ENCODE measurements at places on chromosomes 4 and X.

- DNase-seq = no peak
These were observed 78.2 kb downstream of the BCOR start for GRCh38 chrX:40019541-40019940.

- no peak for DNase-seq
These were observed 50.9 kb downstream of the NAP1L5 start for GRCh38 chr4:88646528-88647280.

DNA sequence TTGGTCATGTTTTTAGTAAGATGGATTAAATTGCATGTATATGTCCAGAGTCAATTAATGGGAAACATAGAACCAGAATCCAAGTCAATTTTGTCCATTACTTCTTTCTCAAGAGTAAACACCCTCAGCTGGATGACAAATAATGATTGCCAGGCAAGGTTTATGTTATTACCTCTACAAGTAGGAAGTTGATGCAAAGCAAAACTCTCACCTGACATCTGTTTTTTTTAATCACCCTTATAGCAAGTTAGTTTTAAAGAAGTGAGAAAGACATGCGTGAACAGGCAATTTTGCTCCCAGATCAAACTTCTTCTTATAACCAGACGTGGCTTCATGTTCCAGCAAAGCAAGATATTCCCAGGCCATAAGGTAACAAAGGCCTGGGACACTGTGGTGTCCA, 348.5 kb upstream of the FTHL17 start:
- DNase-seq = no peak

DNA sequence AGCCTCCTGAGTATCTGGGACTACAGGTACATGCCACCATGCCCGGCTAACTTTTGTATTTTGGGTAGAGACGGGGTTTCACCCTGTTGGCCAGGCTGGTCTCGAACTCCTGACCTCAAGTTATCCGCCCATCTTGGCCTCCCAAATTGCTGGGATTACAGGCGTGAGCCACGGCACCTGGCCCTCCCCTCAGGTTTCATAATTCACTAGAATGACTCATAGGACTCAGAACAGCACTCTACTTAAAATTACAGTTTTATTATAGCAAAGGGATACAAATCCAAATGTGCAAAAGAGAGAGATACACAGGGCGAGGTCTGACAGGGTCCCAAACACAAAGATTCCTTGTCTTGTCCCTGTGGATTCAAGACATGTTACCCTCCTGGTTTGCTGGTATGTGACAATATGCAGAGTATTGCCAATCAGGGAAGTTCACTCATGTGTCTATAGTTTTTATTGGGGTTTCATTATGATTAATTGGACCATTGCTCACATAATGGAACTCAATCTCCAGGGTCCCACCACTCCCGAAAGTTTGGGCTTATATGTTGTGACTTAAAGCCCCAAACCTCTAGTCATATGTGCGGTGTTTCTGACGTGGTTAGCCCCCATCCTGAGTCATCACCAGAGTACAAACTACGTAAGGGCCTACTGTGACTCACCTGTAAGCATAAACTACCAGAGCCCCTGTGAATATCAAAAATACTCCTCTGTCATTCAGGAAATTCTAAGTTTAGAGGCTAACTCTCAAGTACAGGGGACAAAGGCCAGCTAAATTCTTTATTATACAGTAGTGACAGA, 5.2 kb downstream of the YIPF6 start:
- DNase-seq = peak; percentile 66

DNA sequence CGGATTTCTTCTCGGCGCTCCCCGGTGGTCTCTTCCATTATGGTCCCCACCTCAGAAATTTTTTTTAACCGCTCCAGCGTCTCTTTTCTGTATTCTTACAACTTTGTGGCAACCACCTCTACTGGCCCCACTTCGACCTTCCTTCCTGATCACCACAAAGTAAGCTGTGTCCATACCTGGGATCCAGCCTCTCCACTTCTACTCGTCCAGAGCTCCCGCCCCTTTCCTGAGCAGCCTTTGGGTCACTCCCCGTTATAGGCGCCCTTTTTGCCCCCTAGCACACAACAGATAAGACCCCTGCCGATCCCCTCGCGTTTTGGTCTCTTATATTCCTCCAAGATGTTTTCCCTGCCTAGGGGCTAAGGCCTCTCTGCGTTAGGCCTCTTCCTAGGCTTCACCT, 557 bp downstream of the PIGG start:
- no peak for DNase-seq

DNA sequence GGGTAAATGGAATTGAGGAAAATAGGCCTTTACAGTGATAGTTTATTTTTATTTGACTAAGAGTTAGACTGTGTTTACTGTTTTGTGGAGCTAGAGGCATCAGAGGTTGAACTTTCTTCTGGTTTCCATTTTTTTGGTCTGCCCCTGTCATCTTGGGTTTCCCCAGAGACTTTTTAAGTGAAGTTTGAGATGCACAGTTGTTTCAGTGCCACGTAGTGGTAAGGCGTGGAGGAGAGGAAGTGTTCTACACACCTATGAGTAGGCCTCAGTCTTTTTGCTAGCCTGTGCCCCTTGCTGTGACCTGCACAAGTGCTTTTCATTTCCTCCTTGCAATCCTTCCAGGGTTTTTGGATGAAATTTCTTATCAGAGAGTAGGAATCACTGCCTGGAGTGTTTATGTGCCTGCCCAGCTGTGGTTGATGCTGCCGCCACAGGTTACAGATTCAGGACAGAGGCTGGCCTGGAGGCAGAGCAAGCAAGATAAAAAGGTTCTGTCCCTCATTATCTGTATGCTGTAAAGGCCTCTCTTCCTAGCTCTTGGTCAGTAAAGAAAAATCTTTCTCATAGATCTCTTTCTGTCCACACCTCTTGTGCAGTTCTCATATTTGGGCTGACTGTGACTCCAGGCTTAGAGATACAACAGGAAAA, 12.5 kb upstream of the HSFX4 start:
- DNase-seq = no peak

DNA sequence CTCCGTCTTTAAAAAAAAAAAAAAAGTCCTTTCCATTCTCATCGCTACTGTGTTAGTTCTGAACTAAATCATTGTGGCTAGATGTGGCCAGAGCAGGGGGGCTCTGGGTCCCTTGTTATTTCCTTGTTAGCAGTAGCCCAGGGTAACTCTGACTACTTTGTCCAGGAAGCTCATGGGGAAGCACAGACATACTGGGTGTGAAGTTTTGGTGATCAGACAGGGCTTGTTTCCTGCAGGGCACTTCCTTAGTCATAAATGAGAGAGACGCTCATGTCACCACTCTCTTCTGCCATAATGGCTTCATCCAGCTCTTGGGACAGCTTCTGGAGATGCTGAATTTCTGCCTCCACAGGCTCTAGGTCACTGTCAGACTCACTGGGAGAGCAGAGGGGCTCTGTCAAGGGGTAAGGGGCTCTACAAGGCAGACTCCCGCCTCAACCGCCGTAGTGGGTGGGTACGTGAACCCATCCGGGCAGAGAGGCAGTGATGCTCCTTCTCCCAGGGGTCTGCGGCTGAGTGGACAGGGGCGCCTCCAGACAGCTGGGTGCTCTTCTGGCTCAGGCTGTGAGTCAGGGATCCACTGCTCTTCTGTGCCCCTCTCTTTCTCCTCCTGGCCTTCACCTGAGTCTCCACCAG, 12.9 kb downstream of the STIM2 start:
- no peak for DNase-seq

DNA sequence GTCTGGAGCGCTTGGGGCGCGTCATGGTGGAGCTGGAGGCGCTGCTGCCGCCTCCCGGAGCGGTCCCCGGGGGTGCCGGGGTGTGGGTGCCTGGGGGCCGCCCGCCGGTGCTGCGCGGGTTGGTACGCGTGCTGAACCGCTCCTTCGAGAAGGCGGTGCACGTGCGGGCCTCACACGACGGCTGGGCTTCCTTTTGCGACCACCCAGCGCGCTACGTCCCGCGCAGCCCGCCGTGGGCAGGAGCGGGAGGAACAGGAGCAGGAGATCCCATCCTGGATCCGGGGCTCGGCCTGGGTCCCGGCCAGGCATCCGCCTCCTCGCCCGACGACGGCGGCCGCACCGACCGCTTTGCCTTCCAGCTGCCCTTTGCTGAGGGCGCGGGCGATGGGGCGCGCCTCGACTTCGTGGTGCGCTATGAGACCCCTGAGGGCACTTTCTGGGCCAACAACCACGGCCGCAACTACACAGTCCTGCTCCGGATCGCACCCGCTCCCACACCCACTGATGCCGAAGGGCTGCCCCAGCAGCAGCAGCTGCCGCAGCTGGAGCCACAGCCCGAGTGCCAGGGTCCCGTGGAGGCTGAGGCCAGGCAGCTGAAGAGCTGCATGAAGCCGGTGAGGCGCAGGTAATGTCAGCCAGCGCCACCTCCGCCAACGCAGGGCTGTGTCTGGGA, 792 bp downstream of the PPP1R3F start:
- no peak for DNase-seq

GRCh38 chr4:137274404-137274803, 257.9 kb downstream of the PCDH18 start:
- peak; percentile 41 for DNase-seq

DNA sequence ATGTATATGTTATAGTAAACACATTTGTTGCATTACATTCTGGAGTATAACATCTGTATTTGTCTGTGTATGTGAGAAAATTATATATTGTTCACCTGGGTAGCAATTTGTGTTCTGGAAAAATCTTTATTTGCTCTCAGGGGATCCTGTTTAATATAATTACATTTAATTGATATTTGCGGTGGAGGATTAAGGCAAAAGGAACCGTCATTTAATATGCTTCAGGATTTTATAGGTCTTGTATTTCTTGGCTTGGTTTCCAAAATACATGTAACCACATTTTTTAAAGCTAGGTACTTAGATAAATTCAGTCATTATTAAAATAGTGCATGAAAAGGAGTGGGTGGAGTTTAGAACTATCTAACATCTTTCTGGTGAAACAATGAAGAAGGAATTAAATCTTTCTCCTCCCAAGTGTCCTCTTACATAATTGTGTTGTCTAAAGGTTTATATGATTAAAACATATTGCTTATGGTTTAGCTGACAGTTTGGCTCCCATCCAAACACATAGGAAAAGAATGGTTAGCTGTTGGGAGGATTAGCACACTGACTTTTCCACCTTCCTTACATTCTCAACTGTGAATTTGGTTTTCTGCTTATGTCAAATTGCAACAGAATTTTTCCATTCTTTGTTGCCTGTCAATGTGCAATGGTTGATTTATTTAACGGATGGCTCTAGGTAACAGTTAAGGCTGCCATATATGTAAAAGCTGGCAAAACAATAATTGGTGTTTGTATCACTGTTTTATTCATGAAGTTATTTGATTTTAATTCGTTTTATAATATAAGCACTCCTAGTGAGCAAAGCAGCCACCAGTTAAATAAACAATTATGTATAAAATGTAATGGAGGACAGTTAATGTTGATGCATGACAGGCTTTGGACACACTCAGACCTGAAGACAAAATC, 250.8 kb upstream of the SFRP2 start:
- peak; percentile 10 for DNase-seq

DNA sequence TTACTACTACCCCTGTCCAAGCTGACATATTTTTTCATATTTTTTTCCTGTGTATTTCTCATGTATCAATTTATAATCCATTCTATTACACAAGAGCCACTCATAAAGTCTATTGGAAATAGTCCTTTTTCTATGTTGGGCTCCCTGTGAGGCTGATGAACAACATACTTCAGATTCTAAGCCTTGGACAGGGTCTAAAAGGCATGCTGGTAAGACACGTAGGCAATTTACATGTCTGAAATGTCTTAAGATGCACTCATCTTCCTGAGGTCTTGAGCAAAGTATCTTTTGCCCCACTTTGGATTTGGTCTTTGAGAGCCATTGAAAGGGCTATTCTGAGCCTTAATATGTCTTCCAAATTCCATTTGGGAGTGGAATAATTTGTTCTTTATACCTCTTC, 31.8 kb downstream of the OCIAD1 start:
- no peak for DNase-seq

DNA sequence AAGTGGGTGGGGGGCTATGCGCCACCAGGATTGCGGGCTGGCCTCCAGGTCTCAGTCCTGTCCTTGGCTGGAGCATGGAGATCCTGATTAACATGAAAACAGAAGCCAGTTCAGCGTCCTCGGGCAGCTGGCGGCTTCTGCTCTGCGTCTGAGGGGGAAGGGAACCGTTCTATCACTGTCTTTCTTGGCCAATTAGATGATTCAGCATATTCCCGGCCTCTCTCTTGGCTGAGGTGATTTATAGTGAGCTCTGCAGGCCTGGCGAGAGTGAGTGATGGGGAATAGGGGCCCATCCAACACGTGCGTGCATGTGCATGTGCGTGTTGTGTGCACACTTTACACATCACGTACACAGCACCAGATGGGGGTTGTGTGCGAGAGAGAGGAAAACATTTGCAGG, 145.8 kb upstream of the ATP6AP2 start:
- peak; percentile 39 for DNase-seq

GRCh38 chrX:30967516-30967915, 78.5 kb upstream of the TAB3 start:
- DNase-seq = no peak

DNA sequence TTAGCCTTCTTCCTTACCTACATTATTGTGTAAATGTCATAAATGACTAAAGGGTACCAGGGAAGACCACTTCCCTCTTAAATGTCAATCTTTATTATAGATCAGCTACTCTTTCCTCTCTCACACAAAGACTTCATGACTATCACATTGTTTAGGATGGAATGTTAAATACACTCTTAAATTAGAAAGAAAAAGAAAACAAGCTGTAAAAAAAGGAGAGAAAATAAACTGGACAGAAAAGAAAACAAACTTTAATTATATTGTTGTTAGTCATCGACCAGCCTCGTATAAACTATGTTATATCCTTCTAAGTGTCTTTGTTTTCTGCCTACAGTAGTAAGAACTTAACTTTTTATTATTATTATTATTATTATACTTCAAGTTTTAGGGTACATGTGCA, 666.4 kb upstream of the NR3C2 start:
- no peak for DNase-seq

GRCh38 chrX:1202251-1202650, 10.2 kb downstream of the CRLF2 start:
- no peak for DNase-seq

GRCh38 chr4:115501656-115502055, 388.2 kb upstream of the NDST4 start:
- no peak for DNase-seq

GRCh38 chr4:140533951-140534480, 10.0 kb downstream of the ELMOD2 start:
- DNase-seq = peak; percentile 68

- no peak for DNase-seq
These were observed 383.7 kb upstream of the FAM241A start for GRCh38 chr4:111761531-111761930.

- DNase-seq = no peak
These were observed 6.4 kb upstream of the FRMPD3 start for GRCh38 chrX:107442914-107443527.

GRCh38 chrX:68842781-68843581, 14.2 kb downstream of the EFNB1 start:
- no peak for DNase-seq

DNA sequence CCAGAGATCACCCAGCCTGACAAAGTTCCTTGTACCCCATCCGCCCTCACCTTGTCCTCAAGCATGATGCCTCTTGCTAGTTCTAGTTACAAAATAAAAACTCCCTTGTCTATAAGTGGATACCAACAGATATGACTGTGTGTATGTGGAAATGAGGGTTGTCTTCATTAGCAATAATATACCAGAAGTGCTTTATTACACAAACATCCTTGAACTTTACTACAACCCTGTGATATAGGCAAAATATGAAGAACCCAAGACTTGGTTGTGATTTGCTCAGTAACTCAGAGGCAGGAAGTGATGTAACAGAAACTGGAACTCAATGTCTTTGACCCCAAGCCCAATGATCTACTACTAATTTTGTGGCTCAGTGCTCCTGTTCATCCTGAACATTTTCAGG, 97.6 kb downstream of the AKAP4 start:
- DNase-seq = no peak

All from fibroblast of pulmonary artery (primary cell).